ENCODE measurements at places on chromosomes 12 and 14. TPM values are rescaled to one million over a fixed set of nuclear protein-coding genes. Genes with fewer than 3 reads are reported as not detected.

Gene CLEC4A
- 3.8 TPM for total RNA-seq

Gene FAM222A
- 5.9 TPM for total RNA-seq

Gene MAPK1IP1L
- 31.9 TPM for total RNA-seq

Gene CLECL1
- total RNA-seq: not detected

Gene SMIM41
- total RNA-seq: not detected

Gene SERPINA6
- total RNA-seq: not detected

Gene CHGA
- 51.6 TPM for total RNA-seq

Gene MYO1H
- 0.31 TPM for total RNA-seq

Gene CRY1
- 36.9 TPM for total RNA-seq

Gene CFAP73
- not detected for total RNA-seq

Gene SIX1
- total RNA-seq: 0.31 TPM

Gene RASAL1
- total RNA-seq: 2.8 TPM

Gene PTPN6
- total RNA-seq: 3.4 TPM

Gene ZFHX2
- 5.0 TPM for total RNA-seq

Gene SOAT2
- not detected for total RNA-seq

Gene COCH
- 36.9 TPM for total RNA-seq

Gene KERA
- total RNA-seq: 0.31 TPM

Gene ADGRD1
- 4.1 TPM for total RNA-seq

Gene KRT8
- not detected for total RNA-seq

Gene OR6C2
- total RNA-seq: not detected

Gene TAS2R9
- 2.8 TPM for total RNA-seq

Gene HOXC11
- total RNA-seq: not detected

Gene C14orf39
- total RNA-seq: not detected

Gene ENDOU
- total RNA-seq: not detected

Gene CNPY2
- total RNA-seq: 51.6 TPM

Gene GPR68
- total RNA-seq: 4.4 TPM

Gene GPR135
- 19.1 TPM for total RNA-seq

Gene SLC25A47
- not detected for total RNA-seq

Gene AICDA
- total RNA-seq: not detected

Gene DCN
- total RNA-seq: 20.3 TPM

Gene KCNA5
- 2.5 TPM for total RNA-seq

Gene WDHD1
- total RNA-seq: 11.9 TPM

Gene CAMKK2
- total RNA-seq: 53.8 TPM

Gene LRP1-AS
- not detected for total RNA-seq

Gene FBLN5
- 1.6 TPM for total RNA-seq

Gene AQP2
- not detected for total RNA-seq

Gene TMCC3
- total RNA-seq: 8.1 TPM

Gene DDX55
- 39.1 TPM for total RNA-seq

Gene ANKRD33
- not detected for total RNA-seq
